GM23338 (cell line): ENCODE measurements at places on chromosomes 6 and 20.

- no peak for DNase-seq
These were observed 46.7 kb downstream of the TIAM2 start for GRCh38 chr6:155041741-155042279.

DNA sequence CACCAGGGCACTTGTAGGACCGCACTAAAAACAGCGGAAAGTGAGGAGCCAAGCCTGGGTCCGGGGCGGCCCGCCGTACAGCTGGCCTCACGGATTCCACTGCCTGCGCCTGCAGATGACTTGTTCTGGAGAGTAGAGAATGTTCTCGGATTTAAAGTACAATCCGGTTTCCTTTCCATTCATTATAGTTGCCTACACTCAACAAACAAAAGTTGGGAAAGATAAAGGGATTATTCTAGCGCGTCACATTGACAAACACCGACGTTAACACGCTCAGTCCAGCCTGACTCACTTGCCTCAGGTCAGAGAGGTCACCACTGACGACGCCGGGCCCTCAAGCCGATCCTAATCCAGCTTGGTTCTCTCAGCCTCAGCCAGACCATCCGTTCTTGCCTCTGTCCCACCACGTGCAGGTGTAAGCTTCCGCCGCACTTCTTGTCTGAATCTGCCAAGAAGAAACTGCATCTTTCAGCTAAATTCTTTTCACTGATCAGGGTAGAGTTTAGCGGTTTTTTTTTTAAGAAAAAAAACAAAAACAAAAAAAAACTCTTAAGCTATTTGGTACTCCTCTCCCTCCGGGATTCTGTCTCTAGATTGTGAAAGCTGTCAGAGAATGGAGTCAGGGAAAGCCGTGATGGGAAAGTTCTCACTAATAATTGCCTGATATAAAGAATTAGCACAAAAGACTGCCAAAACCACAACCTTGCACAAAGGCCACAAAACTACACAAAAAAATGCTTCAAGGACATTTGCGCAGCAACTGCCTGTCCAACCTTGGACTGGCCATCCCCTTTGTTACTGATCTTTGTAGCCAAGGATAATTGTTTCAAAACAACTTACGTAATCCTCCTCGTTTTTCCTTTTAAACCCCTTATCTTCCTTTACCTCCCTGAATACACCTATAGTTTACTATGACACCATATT lies 1.1 kb upstream of the PHF10 start:
- peak; percentile 65 for DNase-seq

DNA sequence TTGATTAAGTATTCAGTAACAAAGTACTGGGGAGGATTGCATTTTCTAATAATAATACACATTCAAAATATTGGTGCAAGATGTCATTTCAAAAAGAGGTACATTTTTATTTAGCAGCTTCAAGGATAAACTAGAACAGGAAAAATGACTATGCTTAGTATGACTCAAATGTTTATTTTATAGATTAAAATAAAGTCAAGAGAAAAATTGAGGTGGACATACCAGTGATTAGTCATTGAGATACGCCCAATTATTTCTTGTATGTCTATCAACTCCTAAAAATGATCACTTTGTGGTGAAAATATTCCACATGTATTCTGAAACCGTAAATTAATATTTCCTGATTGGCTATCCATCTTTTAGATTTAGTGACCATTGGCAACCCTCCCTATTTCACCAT lies 96.7 kb downstream of the PHF3 start:
- no peak for DNase-seq

DNA sequence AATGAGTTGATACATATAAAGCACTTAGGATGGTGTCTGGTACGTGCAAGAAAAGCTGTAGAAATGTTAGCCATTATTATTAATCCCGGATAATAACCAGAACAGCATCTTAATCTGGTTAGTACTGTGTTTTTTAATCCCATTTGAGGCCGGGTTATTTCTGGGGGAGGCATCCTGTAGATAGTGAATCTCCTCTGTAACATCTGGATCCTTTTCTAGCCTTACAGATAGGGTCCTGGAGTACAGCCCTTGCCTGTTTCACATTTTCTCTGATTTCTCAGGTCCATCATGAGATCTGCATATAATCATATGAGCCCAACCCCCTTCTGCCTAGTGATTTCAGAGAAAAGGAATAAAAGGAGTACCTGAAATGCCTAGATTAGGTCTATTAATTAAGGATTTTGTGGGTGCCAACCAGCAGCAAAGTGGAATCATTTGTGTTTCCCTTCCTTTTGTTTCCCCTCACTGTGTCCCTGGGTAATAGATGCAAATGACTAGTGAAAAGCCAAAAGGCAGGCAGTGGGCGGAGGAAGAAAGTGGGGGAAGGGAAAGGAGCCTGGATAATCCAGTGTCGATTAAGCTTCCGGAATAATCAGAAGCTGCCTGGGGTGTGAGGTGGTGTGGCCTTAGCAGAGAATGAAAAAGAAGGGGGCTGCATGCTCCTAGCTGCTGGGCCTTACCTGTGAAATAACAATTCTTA lies 88.9 kb downstream of the SOBP start:
- peak; percentile 77 for DNase-seq

DNA sequence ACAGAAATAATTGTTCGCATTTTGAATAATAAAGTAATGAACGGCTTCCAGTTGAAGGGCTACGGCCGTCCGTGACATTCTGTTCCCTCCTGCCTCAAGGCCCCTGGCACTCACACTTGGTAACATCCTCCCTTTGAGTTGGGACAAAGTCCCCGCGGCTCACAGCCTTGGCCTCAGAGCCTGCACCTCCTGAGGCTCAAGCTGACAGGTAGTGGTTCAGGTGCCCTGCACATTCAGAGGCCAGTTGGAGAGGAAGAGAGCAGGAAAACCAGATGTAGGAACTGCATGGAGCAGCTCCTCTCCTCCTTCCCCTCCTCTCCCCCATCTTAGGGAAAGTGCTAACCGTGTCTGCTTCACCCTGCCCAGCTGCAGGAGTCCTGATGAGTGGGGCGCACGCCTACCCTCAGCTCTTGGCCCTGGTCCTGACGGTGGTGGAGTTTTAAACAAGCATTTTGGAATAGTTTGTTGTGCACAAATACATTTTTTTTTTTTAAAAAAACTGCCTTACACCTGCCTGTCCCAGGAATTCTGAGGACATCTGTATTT lies 393.1 kb downstream of the SMOC2 start:
- peak; percentile 28 for DNase-seq
